ENCODE measurements at places on chromosomes 7 and 10.

- no peak for DNase-seq
These were observed 18.6 kb downstream of the ZNF25 start for GRCh38 chr10:37957841-37958240.

GRCh38 chr7:40720416-40720815, 585.6 kb downstream of the SUGCT start:
- DNase-seq = no peak

DNA sequence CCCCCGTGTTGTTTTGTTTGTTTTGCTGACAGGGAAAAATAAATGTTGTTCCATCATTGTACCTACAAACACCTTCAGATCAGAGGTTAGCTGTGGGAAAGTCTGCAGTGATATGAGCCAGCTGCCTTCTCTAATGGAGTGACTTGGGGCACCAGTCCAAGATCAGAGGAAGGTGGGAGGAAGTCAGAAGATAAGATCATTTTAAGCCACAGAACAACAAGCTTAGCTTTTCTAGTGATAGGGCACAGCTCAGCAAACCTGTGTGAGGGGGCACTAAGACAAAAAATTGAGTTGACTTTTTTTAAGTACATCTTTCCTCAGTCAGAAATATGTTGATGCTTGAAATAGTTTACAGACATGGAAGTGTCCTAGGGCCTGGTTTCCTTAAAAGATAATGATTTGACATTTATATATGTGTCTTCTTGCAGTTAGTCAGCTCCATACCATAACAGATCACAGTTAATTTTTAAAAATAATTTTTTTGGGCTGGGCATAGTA, 240.3 kb upstream of the KAT6B start:
- no peak for DNase-seq

- no peak for DNase-seq
These were observed at the start of gene ITGB8 for GRCh38 chr7:20330239-20330927. Gene ITGB8 (plus strand): TSS chr7:20330900. CDS start chr7:20331807, 907 bp downstream.

DNA sequence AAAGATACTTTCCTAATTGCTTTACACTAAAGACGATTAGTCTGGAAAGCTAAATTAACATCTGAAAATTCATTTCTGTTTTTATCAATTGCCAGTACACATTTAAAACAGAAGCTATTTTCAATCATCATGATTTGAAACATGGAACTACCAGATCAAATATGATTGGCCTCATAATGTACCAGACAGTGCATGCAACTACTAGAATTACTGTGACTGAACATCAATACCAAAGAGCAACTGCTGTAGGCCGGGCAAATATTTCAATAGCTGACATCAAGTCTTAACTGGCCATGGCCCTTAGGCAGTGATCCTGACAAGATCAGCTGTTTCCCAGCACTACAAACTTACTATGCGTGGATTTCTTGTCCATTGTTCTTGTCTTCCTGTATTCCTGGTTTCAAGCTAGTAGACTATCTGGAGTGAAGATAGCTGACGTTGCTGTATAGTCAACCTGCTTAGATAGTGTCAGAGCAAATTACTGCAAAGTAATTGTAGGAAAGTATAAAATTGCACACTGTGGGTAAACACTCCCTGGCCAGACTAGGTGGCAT, 21.7 kb upstream of the WNT16 start:
- no peak for DNase-seq

DNA sequence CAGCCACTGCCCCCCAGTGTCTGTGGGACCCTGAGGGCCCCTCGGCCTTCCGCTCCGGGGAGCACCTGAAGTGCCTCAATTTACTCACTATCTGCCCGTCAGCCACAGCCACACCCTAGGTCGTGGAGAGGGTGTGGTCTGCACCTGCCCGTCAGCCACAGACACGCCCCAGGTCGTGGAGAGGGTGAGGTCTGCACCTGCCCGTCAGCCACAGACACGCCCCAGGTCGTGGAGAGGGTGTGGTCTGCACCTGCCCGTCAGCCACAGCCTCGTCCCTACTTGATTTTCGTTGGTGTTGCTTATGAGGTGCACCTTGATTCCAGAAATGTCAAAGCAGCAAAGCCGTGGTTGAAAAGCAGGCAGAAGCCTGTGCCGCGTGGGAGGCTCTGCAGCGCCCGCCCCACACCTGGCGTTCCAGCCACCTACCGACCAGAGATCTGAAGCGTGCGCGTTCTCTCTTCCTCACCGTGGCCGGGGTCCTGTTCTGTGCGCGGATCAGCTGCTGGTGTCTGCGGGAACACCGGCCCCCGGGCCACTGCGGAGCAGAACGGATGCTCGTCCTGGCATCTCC, 101.6 kb downstream of the DYNC2I1 start:
- no peak for DNase-seq

GRCh38 chr10:12568391-12569009, 219.2 kb downstream of the CAMK1D start:
- DNase-seq = no peak

DNA sequence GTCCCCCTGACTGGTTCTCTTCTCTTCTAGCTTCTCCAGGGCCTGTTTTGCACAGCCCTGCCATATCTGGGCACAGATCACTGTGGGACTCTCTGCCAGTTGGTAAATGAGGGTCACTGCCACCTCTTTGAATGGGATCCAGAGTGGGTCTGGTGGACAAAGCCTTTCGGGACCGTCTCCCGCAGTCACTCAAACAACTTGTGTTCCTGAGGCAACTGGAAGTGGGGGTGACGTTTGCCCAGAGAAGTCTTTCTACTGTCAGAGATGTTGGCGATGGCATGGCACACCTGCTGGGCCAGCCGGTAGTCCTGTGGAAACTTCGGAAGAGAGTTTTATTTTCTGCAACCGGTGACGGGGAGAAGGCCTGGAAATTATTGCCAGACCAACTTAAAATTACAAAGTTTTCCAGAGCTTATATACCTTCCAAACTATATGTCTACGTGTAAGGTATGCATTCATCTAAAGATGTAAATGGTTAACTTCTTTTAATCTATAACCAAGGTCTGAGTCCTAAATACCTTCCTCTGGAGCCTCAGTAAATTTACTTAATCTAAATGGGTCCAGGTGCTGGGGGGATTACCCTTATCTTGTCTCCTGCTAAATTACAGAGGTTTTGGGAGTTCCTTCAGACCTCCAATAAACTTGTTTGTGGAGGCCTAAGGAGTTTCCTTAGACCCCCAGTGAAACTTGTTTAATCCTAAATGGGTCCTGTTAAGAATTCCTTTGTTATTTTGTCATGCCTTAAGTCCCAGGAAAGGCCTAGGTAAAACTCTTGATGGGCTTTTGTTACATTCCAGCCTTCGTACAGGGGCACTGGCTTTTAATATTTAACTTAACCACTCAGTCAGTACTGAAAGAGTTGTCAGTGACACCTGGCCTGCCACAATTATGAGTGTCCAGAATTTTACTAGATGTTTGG, 94.0 kb downstream of the NPSR1 start:
- DNase-seq = no peak

GRCh38 chr10:91797048-91797690, 1.1 kb upstream of the TNKS2 start:
- no peak for DNase-seq

DNA sequence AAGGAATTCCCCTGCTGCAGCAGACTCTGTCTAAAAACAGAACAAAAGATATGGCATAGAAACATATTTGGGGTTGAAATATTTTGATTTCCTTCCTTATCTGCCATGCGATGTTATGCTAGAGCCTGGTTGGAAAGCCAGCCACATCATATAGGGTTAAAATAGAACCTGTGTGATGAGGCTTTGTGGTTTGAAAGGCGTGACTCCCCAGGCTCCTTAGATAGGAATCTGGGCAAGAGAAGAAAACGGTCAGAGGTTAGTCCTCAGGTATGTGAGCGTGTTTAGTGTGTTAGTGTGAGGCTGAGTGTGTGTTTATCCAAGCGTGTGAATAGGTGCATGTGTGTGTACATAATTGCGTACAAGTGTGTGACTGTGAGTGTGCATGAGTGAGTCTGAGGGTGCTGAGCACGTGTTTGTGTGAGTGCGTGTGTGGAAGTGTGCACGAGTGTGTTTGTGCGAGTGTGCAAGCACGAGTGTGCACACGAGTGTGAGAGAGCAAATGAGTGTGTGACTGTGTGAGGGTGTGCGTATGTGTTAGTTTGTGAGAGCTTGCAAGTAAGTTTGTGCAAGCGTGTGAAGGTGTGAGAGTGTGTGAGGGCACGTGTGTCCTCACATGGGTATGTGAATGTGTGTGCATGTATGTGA, 79.9 kb downstream of the COL26A1 start:
- DNase-seq = no peak

GRCh38 chr10:132232023-132232951, 45.5 kb downstream of the DPYSL4 start:
- no peak for DNase-seq

- no peak for DNase-seq
These were observed 3.9 kb upstream of the MACC1 start for GRCh38 chr7:20220921-20221547.

DNA sequence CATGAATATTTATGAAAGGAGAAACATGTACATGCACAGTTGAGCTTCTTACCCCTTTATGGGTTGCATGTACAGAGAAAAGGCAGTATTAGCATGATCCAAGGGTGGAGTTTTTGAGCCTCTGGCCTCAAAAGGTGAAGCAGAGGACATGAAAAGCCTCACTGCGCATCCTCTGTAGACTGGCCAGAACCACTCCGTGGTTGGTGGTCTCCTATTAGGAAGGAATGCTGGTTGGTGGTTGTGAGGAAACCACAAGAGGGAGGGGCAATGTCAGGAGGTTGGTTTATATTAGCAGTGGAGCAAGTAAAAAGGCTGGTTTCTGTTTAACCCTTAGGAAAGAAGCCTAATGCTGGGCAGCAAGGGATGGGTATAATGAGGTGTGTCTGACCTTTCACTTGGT, 37.5 kb downstream of the AHCYL2 start:
- DNase-seq = no peak

DNA sequence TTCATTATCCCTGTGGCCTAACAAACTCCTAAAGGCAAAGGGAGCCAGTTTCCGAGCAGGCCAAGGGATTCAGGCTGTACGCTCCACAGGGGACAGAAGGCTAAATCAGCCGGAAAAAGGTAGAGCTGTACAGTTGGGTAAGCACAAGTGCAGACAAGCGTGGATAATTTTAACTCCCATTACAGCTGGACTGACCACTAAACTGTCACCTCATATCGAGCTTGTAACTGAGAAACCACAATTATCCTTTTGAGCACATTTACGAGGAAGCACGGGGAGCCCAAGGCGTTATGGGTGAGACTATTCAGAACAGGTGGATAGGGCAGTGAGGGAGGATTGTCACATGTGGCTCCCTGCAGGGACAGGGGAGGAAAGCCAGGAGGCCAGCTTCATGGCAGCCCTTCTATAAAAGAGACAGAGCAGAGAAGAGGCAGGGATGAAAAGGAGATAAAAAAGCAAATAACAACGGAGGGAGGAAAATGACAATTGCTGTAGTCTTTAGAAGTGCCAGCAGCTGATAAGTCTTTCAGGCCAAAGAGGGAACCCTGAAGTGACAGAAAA, 288.0 kb downstream of the FGFR2 start:
- DNase-seq = no peak

GRCh38 chr7:148723846-148724245, 25.1 kb downstream of the CUL1 start:
- no peak for DNase-seq

DNA sequence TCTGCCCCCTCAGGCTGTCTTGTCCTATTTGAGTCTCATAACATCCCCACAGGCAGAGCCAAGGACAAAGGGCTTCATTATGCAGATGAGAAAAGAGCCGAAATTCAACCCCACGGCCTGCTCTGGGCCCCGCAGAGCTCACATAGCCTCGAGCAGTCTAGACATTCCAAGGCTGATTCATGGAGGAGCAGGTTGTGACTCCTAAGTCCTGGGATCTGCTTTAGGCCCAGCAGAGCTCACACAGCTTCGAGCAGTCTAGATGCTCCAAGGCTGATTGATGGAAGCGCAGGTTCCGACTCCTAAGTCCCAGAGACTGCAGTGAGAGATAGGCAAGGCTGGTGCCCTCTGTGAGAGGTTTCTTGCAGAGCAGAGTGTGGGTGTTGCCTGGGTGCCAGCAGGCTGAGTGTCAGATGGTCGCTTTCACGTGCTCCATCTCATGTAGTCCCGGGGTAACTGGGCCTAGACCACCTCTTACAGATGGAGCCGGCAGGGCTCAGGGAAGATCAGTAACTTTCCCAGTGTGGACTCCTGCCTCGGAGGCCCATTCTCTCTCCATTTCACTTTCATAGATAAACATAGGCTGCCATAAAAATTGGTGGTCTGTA, 436.1 kb upstream of the FOXK1 start:
- DNase-seq = no peak

DNA sequence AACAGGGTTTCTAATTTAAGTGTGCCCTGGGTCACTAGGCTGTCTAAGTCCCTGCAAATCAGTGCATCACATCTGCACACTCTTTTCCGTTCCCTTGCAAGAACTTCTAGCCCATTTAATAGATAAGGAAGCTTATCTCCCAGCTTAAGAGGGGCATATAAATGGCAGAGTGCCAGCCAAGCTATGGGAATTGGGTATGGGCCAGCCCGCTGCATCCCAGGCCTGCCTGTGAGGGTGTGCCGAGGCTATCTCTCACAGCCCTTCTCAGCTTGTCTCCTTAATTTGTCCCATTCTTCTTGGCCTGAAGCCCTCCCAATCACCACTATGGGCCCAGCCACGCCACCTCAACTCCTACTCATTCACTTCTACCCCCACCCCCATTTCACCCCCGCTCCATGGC, 14.7 kb downstream of the AQP1 start:
- no peak for DNase-seq

- DNase-seq = no peak
These were observed 5.7 kb downstream of the UPK3B start for GRCh38 chr7:76515999-76516443.

GRCh38 chr7:120898715-120899499, 41.0 kb upstream of the TSPAN12 start:
- no peak for DNase-seq

DNA sequence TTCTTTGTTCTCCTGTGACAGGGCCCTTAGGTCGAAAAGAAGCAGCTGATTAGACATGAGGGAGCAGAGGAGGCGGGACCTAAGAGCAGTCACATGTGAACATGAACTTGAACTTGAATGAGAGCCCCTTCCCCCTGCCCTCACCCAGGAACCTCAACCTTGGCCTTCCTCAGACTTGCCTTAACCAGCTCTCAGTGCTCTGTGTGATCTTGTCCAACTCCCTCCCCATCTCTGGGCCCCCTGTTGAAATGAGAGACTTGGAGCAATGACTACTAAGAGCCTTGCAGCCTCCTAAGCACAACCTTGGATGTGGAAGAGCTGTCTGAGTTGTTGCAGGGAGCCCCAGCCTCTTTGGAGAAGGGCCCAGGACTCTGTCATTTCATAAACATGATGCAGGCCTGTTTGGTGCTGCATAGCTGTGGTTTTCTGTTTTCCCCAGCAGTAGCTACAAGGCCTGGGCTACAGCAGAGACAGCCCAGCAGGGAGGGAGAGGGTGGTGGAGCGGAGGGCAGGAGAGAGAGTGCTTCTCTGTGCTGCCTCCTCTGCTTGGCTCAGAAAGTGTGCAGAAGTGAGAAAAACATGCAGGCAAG, 123.9 kb upstream of the ZMIZ1 start:
- DNase-seq = no peak

DNA sequence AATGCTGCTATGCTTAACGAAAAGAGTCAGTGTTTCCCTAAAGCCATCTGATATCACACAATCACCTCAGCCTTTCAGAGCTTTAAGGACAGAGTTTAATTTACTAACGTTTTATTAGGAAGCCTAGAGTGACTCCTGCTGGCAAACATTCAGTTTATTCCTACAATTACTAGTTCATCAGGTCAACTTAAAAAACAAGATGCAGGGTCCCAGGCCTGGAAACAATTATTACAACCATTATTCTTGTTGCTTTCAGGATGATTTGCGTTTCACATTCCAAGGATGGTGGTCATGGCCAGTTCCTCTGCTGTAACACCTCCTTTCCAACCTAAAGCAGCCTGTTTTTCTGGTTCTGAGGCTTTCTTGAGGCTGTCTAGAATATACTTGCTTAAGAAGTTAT, 1.5 kb upstream of the FAM53B start:
- DNase-seq = no peak

Measured in iPS DF 19.7 (cell line).